ENCODE measurements at places on chromosomes 6 and 20. TPM values are rescaled to one million over a fixed set of nuclear protein-coding genes. Genes with fewer than 3 reads are reported as not detected.
A peak's percentile ranks its signal among the peaks of the same experiment; 100 is the strongest.

GRCh38 chr6:783966-784735, 91.2 kb upstream of the EXOC2 start:
- no peak overlapping the region for H3K4me3 ChIP-seq
- H3K4me1 ChIP-seq, result no peaks in the 10 kb centered on the region
- H3K27me3 ChIP-seq, result peaks cover 24% of the 10 kb centered on the region
- no peak for DNase-seq

DNA sequence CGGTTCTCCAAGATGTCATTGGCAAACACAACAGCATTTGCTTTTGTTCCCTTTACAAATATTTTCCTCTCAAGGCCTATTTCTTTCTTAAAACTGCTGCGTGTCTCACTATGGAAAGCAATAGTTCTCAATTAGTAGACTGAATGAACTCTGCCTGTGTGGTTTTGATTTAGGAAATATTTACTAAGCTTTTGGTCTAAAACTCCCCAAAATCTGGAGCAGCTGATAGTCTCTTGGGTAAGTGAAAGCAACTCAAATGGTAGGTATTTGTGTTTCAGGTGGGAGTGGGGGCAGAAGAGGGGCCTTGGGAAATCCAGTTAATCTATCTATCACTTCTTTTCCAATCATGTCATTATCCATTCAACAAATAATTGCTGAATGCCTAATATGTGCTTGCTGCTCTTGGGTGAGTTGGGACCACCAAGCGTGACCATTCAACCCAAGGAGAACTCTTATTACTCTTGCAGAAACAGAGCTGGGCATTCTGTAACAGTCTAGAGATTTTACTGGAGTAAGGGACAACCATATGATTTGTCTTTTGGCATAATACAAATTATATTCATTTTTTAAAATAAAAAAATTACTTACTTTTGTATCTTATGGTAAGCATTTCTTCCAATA, 33.2 kb upstream of the ADTRP start:
- H3K36me3 ChIP-seq, result no peaks in the 10 kb centered on the region
- no peak overlapping the region for H3K4me3 ChIP-seq
- no peaks in the 10 kb centered on the region for H3K27me3 ChIP-seq
- DNase-seq, result no peak

GRCh38 chr20:50654904-50655303, 36.4 kb downstream of the RIPOR3 start:
- DNase-seq, result no peak
- H3K4me1 ChIP-seq, result peaks cover 3% of the 10 kb centered on the region
- H3K36me3 ChIP-seq, result no peaks in the 10 kb centered on the region
- no peak overlapping the region for H3K4me3 ChIP-seq
- no peak overlapping the region for H3K27ac ChIP-seq
- no peaks in the 10 kb centered on the region for H3K27me3 ChIP-seq

- peaks cover 23% of the 10 kb centered on the region for H3K27me3 ChIP-seq
- H3K4me1 ChIP-seq, result peaks cover 7% of the 10 kb centered on the region
- no peak overlapping the region for H3K4me3 ChIP-seq
These were observed 51.7 kb downstream of the VSTM2L start for GRCh38 chr20:37954626-37955025.

GRCh38 chr6:107443608-107444267, 15.6 kb downstream of the PDSS2 start:
- no peaks in the 10 kb centered on the region for H3K27me3 ChIP-seq
- no peak overlapping the region for H3K4me3 ChIP-seq
- H3K4me1 ChIP-seq, result no peaks in the 10 kb centered on the region

DNA sequence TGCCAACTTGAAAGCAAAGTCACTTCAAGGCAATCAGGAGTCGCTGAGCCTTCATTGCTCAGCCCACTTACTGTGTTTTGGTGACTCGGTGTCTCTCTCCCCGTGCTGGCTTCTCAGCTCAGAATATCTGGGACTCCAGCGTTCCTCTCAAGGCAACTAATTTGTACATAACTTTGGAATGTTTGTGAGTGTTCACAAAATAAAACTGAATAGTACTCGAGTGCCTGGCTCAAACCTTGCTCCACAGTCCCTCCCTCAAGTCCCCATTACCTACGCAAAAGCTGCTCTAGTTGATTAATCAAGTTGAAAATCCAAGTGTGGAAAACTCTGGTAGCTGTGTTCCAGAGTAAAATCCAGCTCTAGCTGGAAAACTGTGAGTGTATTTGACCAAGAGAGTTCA, 8.6 kb downstream of the IPCEF1 start:
- no peaks in the 10 kb centered on the region for H3K4me1 ChIP-seq
- H3K27me3 ChIP-seq, result no peaks in the 10 kb centered on the region
- H3K27ac ChIP-seq, result no peak overlapping the region
- H3K36me3 ChIP-seq, result no peaks in the 10 kb centered on the region
- H3K4me3 ChIP-seq, result no peak overlapping the region

GRCh38 chr6:28008053-28008452, 51.0 kb downstream of the OR2B6 start:
- no peaks in the 10 kb centered on the region for H3K36me3 ChIP-seq
- DNase-seq, result no peak
- H3K4me3 ChIP-seq, result no peak overlapping the region

DNA sequence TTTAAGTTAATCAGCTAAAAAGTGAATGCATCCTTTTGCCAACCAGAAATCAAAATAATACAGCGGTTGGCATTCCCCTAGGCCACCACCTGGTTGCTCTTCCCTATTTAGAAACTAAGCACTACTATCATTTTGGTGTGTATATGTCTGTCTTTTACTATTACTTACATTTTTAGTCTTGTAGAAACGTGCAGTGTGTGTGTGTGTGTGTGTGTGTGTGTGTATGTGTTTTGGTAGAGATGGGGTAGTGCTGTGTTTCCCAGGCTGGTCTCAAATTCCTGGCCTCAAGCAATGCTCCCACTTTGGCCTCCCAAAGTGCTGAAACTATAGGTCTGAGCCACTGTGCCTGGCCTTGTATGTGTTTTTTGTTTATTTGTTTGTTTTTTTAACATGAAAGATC, 27.4 kb downstream of the MYO6 start:
- DNase-seq, result no peak
- no peaks in the 10 kb centered on the region for H3K36me3 ChIP-seq
- no peaks in the 10 kb centered on the region for H3K27me3 ChIP-seq
- no peak overlapping the region for H3K27ac ChIP-seq
- H3K4me3 ChIP-seq, result no peak overlapping the region

- H3K4me3 ChIP-seq, result no peak overlapping the region
- no peaks in the 10 kb centered on the region for H3K27me3 ChIP-seq
- peaks cover 70% of the 10 kb centered on the region for H3K36me3 ChIP-seq
- H3K4me1 ChIP-seq, result peaks cover 10% of the 10 kb centered on the region
- DNase-seq, result no peak
- no peak overlapping the region for H3K27ac ChIP-seq
These were observed 147.0 kb downstream of the DTNBP1 start for GRCh38 chr6:15515660-15516375.

GRCh38 chr6:71248306-71248765, 40.3 kb upstream of the OGFRL1 start:
- H3K4me1 ChIP-seq, result peaks cover 32% of the 10 kb centered on the region
- H3K27me3 ChIP-seq, result no peaks in the 10 kb centered on the region
- DNase-seq, result peak; percentile 48
- H3K36me3 ChIP-seq, result no peaks in the 10 kb centered on the region
- no peak overlapping the region for H3K4me3 ChIP-seq
- H3K27ac ChIP-seq, result no peak overlapping the region

- no peak overlapping the region for H3K4me3 ChIP-seq
- H3K36me3 ChIP-seq, result no peaks in the 10 kb centered on the region
- H3K4me1 ChIP-seq, result no peaks in the 10 kb centered on the region
- no peak overlapping the region for H3K27ac ChIP-seq
- DNase-seq, result no peak
- H3K27me3 ChIP-seq, result no peaks in the 10 kb centered on the region
These were observed 22.5 kb downstream of the KIAA0408 start for GRCh38 chr6:127436578-127437110.

DNA sequence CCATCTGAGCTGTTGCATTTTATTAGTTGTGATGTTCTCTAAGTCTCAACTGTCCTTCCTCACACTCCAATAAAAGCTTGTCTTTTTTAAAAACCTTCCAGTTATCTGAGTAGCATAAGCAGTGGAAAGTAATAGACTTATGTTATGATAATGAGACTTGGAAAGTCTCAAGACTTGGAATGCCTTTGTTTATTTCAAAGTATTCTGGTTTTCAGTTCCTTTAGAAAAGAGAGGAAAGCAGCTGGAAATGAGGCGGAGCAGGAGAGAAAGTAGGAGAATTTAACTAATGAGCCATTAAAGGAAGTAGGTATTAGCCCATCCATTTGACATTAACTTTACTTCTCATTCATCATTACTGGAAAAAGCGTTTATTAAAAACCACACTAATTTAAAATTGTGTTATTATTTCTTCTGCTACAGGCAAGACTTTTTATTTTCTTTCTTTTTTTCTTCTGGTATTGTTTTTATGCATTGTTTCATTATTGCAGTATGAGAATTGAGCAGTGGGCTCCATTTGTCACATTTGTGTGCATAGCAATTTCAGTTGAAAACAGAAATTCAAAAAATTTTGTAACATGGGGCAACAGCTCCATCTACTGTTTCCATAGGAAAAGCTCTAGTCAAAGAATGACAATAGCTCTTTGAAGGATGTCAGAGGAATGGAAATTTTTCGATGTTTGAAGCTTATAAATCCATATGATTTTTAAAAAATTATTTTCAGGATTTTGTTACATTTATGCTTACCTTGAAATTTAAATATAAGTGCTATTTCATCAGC, 194.8 kb downstream of the COL9A1 start:
- peaks cover 96% of the 10 kb centered on the region for H3K27me3 ChIP-seq
- no peaks in the 10 kb centered on the region for H3K4me1 ChIP-seq
- no peaks in the 10 kb centered on the region for H3K36me3 ChIP-seq
- peak; percentile 33 for DNase-seq
- H3K4me3 ChIP-seq, result no peak overlapping the region
- no peak overlapping the region for H3K27ac ChIP-seq

DNA sequence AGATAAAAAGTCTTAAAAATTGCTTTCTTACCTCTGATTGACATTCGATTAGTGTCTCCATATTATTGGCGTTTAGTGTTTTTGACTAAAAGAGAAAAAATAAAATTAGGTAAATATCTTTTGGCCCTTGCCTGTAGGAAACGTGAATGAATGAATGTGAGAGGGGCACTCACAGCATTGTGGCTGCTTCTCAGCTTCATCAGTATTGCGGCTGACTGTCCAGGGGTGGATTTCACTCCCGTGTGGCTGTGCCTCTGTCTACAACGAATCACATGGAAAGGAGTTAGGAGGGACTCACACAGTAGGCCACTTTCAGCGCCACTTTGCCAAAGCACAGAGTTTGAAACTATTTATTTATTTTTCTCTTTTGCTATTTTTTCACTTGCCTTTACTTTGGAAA, 844 bp downstream of the TAGAP start:
- peaks cover 35% of the 10 kb centered on the region for H3K27me3 ChIP-seq
- no peaks in the 10 kb centered on the region for H3K36me3 ChIP-seq
- no peak overlapping the region for H3K27ac ChIP-seq
- H3K4me1 ChIP-seq, result peaks cover 15% of the 10 kb centered on the region
- no peak overlapping the region for H3K4me3 ChIP-seq

GRCh38 chr6:151352410-151353396, 38.7 kb downstream of the ZBTB2 start:
- no peak for DNase-seq
- H3K27me3 ChIP-seq, result no peaks in the 10 kb centered on the region
- H3K4me1 ChIP-seq, result no peaks in the 10 kb centered on the region
- no peaks in the 10 kb centered on the region for H3K36me3 ChIP-seq
- H3K4me3 ChIP-seq, result no peak overlapping the region

DNA sequence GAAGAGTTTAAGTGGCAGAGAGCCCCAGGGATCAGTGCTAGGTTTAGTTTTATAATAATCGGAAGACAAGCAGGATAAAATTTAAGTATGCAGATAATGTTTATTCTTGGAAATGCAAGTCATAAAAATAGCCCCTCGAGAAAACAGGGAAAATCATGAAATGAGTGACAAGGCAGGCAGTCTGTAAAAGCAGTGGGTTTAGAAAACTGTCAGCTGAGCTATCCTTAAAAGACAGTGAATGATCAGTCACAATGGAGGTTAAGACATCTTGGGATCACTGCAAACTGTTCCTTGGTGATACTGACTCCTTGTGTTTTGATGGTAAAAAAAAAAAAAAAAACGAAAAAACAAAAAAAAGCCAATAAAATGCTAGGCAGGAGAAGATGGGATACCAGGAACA, 61.3 kb upstream of the BCLAF1 start:
- no peak overlapping the region for H3K4me3 ChIP-seq
- DNase-seq, result no peak
- no peak overlapping the region for H3K27ac ChIP-seq
- H3K27me3 ChIP-seq, result no peaks in the 10 kb centered on the region
- peaks cover 5% of the 10 kb centered on the region for H3K4me1 ChIP-seq

DNA sequence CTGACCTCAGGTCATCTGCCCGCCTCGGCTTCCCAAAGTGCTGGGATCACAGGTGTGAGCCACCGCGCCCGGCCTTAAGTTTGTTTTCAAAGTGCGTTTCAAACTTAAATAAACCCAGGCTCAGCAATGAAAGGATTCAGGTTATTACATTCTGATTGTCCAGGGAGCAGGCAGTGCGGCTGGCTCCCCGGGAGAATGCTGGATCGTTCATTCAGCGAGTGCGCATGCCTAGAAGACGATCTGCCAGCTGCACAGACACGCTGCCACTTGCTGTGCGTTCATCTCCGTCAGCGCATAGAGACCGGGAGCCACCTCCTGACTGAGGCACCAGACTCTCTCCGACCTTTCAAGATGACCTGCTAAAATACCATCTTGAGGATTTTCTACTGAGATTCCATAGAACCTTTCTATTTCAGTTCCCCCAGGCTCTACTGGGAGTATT, 163.9 kb upstream of the ZNF217 start:
- H3K4me3 ChIP-seq, result no peak overlapping the region
- no peak for DNase-seq
- H3K4me1 ChIP-seq, result peaks cover 14% of the 10 kb centered on the region

- H3K36me3 ChIP-seq, result no peaks in the 10 kb centered on the region
- DNase-seq, result peak; percentile 17
- no peak overlapping the region for H3K27ac ChIP-seq
- H3K4me3 ChIP-seq, result no peak overlapping the region
- peaks cover 11% of the 10 kb centered on the region for H3K4me1 ChIP-seq
- H3K27me3 ChIP-seq, result no peaks in the 10 kb centered on the region
These were observed 488.5 kb upstream of the BTBD3 start for GRCh38 chr20:11429168-11429567.

- no peaks in the 10 kb centered on the region for H3K4me1 ChIP-seq
- H3K27me3 ChIP-seq, result no peaks in the 10 kb centered on the region
- H3K4me3 ChIP-seq, result no peak overlapping the region
- peak overlapping the region; percentile 65 for H3K27ac ChIP-seq
These were observed 233.5 kb upstream of the QKI start for GRCh38 chr6:163180874-163181541.

- H3K36me3 ChIP-seq, result peaks cover 24% of the 10 kb centered on the region
- H3K4me3 ChIP-seq, result peak overlapping the region; percentile 36
- DNase-seq, result peak; percentile 93
- H3K27ac ChIP-seq, result peak overlapping the region; percentile 89
- H3K4me1 ChIP-seq, result peaks cover 76% of the 10 kb centered on the region
These were observed 59.2 kb downstream of the TRAM2 start for GRCh38 chr6:52517502-52518278.

GRCh38 chr6:118980063-118980462, 45.1 kb upstream of the MCM9 start:
- no peaks in the 10 kb centered on the region for H3K36me3 ChIP-seq
- no peaks in the 10 kb centered on the region for H3K27me3 ChIP-seq
- peaks cover 6% of the 10 kb centered on the region for H3K4me1 ChIP-seq
- no peak overlapping the region for H3K4me3 ChIP-seq
- peak; percentile 71 for DNase-seq
- H3K27ac ChIP-seq, result no peak overlapping the region

The SLC17A2 gene
- not detected for total RNA-seq

The PLCB4 gene
- total RNA-seq, result 0.22 TPM

The PNPLA1 gene
- total RNA-seq, result not detected

The PHACTR1 gene
- not detected for total RNA-seq

The MAP1LC3A gene
- 10.7 TPM for total RNA-seq

Measured in MCF 10A (cell line).